ENCODE measurements at places on chromosomes 13 and 19. TPM values are rescaled to one million over a fixed set of nuclear protein-coding genes. Genes with fewer than 3 reads are reported as not detected.

ARHGAP45 gene
- 834 TPM for total RNA-seq

ZNF554 gene
- 9.1 TPM for total RNA-seq

S1PR5 gene
- total RNA-seq = 1.9 TPM

URAD gene
- not detected for total RNA-seq

CYP4F8 gene
- total RNA-seq = not detected

DLL3 gene
- not detected for total RNA-seq

C19orf67 gene
- not detected for total RNA-seq

ZNF625 gene
- total RNA-seq = 2.6 TPM

HIPK4 gene
- total RNA-seq = not detected

MPV17L2 gene
- total RNA-seq = 7.8 TPM

RFX1 gene
- total RNA-seq = 17.4 TPM

All from CD4-positive, alpha-beta memory T cell (primary cell).